ENCODE measurements at places on chromosomes 2 and 18.

GRCh38 chr2:72425996-72426395 lies 278.3 kb upstream of the CYP26B1 start:
- DNase-seq = peak; percentile 23

DNA sequence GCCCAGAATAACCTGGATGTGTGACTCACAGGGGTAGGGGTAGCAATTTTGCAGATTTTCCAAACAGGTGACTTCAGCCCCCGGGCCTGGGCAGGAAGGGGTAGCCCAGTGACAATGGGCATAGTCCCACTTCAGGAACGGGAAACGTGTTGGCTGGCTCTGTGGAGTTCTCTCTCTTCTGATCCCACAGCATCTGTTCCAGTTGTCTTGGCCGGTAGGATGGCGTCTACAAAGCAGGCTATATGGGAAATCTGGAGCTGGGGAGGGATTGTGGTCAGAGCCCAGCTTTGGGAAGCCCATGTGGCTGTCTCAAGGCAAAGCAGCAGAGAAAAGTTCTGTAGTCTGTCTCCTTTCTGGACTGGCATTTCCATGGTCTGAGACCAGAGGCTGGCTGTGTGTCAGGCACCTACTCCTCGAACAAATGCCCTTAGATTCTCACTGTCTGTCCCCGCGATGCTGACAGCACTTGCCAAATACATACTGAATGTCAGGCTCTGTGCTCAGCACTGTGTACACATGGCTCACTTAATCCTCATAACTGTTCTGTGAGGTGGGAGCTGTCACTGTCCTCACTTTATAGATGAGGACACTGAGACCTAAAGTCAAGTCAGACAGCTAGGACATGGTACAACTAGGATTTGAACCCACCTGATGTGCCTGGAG lies 17.9 kb upstream of the TMEM214 start:
- DNase-seq = no peak

GRCh38 chr2:162037028-162037795 lies 36.8 kb downstream of the DPP4 start:
- DNase-seq = no peak

GRCh38 chr18:60560071-60560470 lies 187.5 kb upstream of the MC4R start:
- DNase-seq = no peak

- DNase-seq = no peak
Observed at GRCh38 chr2:138994502-138994901, 214.3 kb upstream of the NXPH2 start.

DNA sequence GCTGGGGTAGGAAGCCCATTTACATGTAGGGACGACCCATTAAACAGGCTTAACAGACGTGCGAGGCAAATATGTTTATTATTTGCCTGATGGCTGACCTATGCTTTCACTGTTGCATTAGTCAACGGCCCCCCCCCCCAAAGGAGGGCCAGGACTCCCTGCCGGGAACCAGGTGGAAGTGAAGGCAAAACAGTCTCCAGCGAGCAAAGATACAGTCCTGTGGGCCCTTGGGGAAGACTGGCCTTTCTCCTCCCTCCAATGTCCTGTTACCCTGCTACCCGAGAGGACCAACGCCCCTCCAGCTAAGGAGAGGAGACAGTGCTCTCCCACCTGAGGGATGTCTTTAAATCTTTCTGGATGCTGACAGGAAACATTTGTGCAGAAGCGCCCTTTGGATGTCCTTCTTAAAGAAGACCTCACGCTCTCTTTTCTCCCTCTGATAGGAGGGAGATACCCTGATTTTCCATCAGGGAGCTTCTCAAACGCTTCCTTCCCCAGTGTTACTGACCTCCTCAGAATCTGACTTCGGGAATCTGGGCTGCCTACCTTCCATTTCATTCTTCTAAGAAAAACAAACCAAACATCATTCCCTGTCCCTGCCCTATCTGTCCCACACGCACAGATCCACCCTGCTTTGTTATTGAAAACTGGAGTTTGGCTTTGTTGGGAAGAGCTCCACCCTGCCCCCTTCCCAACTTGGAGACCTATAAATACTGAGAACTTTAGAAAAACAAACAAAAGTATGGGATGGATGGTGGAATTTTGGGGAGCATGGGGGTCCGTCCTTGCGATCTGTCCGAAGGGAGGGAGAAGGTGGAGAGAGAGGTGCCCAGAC lies 135.9 kb upstream of the SIX3 start:
- DNase-seq = no peak

Measured in fibroblast of skin of right quadriceps (primary cell).